ENCODE measurements at places on chromosomes 16 and 17.

DNA sequence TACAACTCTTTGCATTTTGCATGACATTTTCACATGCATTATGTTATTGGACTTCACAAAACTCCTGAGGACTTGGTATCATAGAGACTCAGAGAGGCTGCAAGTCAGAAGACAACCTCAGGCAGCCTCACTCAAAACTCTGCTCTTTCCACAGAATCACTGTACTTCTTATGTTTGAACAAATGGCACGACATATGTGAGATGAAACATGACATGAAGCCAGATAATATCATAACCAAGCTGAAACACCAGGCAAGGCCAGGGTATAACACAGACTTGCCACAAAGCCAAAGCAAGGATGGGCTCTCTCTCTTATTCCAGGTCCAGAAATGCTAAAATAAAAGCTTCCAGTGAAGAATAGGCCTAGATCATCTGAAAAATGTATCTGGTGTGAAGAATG is 425.8 kb upstream of the CDH5 start:
- DNase-seq, result no peak

DNA sequence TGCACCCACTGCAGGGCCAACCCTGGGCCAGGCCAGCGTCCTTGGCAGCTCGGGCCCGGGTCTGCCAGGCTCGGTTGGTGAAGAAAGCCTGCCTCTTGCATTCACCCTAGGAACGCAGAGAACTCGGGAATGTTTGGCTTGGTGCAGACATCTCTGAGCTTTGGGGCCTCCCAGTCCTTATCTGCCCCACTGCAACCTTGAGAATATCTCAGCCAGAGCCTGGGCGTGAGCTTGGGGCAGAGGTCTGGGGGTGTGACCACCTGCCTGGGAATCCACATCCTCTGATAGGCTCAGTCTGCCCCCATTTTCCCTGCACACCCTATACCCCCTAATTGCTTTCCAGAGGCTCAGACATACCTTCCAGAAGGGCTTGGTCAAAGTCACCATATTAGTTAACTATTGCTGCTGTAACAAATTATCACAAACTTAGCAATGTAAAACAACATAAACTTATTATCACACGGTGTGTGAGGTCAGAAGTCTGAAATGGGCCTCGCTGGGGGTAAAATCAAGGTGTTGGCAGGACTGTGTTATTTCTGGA is 30.7 kb upstream of the ZNF423 start:
- DNase-seq, result no peak

DNA sequence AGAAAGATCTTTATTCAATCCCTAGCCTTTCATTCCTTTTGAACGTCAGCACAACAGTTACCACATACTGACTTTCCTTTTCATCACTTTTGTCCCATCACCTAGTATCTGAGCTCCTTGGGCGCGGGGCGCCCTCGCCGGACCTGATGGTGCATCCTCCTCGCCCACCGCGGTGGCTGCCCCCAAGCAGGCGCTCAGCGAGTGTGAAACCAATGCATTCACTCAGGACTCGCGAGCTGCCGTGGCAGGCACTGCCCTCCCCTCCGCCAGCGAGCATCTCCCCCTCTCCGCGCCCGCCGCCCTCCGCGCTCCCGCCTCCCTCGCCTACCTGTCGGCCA is 756 bp downstream of the KLHL11 start:
- DNase-seq, result no peak

- no peak for DNase-seq
These were observed 42.9 kb downstream of the PRKCA start for GRCh38 chr17:66345264-66345663.
